ENCODE measurements at places on chromosomes 6 and 20.

DNA sequence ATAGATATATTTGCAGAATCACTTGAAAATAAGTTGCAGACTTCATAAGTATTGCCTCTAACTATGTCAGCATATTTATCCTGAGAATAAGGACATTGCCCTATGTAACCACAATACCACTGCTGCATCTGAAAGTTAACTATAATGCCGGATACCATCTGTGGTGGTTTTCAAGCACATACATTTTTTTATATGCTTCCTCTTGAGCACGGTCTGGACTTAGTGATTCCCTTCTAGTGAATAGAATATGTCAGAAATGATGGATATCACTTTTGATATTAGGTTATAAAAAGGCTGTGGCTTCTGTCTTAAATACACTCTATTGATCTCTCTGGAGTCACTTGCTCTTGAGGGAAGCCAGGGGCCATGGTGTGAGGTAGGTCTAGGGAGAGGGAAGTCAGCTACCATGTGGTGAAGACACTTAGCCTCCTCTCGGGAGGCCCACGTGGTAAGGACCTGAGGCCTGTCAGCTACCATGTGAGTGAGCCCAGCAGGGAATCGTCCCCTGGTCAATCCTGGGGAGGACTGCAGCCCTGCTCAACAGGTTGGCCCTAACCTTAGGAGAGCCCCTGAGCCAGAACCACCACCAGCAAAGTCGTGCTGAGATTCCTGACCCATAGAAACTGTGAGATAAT lies 57.5 kb downstream of the CCDC170 start:
- no peak for DNase-seq

DNA sequence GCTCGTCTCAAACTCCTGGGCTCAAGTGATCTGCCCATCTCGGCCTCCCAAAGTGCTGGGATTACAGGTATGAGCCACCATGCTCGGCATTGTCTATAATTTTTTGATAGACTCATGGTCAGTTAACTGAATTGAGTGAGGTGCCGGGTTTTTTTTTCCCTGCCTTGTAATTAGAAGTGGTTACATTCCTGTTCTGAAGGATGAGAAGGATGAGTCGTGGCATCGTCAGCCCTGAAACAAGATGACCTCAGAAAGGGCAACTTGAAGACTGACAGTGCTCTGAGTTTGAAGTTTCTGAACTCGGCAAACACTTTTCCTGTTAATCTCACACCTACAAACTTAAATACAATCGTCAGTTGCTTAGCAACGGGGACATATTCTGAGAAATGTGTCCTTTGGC lies 158.7 kb upstream of the PDE10A start:
- DNase-seq, result no peak

- no peak for DNase-seq
These were observed 168.9 kb downstream of the CDK19 start for GRCh38 chr6:110646419-110646698.

DNA sequence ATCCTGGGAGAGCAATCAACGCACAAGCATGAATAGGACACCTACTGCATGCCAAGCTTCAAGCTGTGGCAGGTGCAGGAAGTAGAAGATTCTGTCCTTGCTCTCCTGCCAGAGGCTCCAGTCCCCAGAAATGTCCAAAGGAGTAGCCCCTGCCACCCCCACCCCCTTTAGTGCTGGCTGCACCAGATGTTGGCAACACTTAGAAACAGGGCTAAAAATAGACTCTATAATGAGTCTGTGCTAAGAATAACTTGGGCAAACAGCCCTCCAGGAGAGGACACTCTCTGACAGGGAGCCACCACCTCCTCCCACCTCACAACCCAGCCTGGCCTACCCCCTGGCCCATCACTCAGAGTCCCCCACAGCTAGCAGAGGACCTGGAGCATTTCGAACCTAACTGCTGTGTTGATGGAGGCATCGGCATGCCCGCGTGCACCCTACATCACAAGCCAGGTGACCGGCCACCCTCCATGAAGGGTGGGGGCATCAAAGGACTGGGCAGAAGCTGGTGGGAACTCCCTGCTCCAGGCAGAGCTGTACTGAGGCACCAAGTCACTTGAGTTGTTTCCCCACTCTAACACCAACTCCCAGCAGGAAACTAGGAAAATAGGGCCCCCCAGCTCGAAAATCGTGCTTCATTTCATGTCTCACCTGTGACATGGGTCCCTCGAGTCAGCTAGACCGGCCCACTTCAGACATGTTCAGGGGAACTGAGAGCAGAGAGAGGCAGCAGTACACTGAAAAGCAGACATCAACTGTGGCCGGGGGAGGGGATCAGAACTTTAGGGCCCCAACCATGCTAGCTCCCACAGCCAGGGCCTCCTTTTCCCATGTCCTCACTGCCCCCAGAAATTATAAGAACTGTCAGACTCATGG lies 18.7 kb downstream of the TFEB start:
- DNase-seq, result no peak

GRCh38 chr6:15941168-15941567 lies 187.7 kb upstream of the MYLIP start:
- no peak for DNase-seq

DNA sequence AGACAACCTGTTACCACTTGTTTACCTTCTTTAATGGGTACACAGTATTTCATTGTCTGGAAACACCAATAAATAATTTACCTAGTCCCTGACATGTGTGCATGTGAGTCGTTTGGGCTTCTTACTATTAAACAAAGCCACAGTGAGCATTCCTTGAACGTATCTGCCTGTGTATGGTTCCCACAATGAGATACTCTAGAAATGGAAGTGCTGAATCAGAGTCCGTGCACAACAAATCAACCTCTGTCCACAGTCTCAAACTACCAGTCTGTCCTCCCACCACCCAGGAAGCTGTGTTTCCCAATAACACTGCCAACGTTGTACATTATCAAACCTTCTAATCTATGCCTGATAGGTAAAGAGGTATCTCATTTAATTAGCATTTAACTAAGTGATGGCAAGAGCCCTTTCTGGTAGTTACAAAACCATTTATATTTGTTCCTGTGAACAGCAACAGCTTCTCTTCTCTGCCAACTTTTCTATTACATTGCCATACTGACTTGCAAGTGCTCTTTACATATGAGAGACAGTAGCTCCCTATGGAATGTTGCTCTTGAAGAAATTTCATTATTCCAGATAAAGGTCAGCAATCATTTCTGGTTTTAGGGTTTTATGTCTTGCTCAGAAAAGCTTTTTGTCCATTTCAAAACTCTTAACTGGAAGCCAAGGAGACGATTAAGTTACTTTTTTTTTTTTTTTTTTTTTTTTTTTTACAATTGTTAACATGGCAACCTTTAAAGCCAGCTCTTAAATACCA lies 14.7 kb downstream of the JAG1 start:
- DNase-seq, result no peak

- DNase-seq, result no peak
These were observed 3.1 kb downstream of the CD93 start for GRCh38 chr20:23082846-23083552.

GRCh38 chr20:62736026-62736406 lies 27.4 kb downstream of the NTSR1 start:
- DNase-seq, result no peak

GRCh38 chr6:1184318-1184717 lies 127.6 kb upstream of the FOXQ1 start:
- no peak for DNase-seq

GRCh38 chr20:48158014-48158413 lies 372.7 kb upstream of the SULF2 start:
- no peak for DNase-seq

DNA sequence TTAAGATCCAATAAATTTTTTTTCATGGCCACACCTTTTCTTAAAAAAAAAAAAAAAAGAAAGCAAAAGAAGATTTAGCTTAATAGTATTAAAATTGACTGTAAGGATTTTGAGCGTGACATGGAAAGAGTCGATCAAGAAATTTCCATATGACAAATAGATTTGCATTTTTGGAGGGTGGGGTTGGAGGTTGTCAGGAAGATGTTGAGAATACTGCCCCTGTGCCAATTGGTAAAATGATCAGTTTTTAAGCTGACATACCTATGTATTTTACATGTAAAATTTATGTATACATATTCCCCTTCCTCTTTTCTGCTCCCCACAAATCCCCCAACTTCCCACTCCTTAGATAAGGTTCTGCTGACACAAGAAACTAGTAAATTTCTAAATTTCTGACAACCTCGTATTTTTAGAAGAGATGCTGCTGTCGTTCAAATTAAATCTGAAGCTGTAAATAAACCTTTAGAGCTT lies 520.9 kb downstream of the CD83 start:
- no peak for DNase-seq

DNA sequence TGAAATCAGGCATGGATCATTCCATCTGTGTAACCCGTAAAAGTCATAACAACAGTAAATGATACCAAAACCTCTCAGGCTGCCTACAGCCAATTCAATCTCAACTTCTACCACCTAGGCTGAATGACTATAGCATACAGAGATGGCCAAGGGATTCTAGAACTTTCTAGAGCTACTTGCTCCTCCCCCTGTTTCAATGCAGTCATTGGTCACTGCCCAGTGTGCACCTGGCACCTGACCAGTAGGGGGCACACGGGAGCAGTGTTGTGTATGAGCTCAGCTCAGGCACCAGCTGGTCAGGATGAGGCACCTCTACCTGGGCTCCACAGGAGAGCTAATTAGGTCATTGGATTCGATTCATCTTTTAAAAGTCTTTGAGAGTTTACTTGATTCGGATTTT lies 86.2 kb downstream of the PLEKHG1 start:
- peak; percentile 73 for DNase-seq

- DNase-seq, result no peak
These were observed 99.3 kb downstream of the PRND start for GRCh38 chr20:4820806-4821518.

DNA sequence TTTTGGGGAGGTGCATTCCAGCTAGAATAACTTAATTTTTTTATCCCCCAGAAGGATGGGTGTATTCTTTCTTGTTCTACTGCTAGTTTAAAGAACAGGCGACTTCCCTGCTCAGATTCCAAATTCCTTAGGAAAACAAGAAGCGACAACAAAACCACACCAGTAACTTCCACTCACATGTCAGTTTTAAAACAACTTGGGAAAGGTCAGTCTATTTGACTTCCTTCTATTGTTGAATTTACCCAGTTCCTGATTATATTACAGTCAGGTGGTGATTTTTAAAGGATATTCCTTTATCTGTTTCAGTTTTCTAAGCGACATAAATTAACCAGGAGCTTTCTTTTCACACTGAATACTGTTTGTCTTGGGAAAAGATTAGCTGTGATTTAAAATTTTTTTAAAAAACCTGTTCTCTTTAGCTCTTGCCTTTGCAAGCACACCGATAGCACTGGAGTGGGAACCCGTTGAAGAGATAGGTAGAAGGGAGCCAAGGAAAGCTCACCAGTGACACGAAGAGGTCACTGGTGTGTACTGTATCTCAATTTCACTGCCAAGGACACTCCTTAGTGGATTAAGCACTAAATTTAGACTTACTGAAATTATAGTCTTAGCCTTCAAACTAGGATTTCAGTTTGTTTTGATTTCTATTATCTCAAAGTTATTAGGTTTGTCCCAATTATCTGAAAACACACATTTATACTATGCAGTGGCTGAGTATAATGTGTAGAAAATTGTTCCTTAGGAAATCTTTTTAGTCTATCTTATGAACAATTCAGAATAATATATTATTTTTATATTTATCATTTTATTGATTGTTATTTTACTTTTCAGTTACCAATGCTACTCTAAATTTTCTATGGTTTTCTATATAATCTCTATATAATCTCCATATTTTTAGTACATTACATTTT lies 22.3 kb downstream of the MARCKS start:
- peak; percentile 67 for DNase-seq

Measured in ELF-1 (cell line).